ENCODE measurements at places on chromosomes 4 and X.

DNA sequence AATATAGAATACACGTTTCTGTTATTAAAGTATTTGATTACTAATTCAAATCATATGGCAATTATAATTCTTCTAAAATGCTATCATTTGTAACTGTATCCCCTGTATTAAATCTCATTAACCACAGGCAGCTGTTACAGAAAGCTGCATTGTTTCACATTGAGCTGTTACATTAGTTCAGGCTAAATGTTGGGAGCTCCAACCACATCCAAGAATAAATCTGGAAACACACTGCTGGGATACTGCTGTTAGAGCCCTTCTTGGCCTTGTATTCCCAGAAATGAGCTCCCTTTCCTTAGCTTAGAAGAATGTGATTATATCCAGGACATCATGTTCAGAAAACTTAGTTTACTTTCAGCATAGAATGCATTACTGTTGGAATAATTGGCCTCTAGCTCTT is 48.2 kb downstream of the GUCY1B1 start:
- peak; percentile 58 for DNase-seq

GRCh38 chr4:6929812-6930464 is 20.3 kb downstream of the TBC1D14 start:
- no peak for DNase-seq

GRCh38 chrX:54807524-54808108 is at the start of gene MAGED2:
Gene MAGED2, plus strand, starts transcription at chrX:54807745. Its CDS starts 1,587 bp downstream, at chrX:54809332.
- DNase-seq = peak; percentile 54

GRCh38 chr4:35325908-35326453 is 918.3 kb downstream of the ARAP2 start:
- DNase-seq = no peak

DNA sequence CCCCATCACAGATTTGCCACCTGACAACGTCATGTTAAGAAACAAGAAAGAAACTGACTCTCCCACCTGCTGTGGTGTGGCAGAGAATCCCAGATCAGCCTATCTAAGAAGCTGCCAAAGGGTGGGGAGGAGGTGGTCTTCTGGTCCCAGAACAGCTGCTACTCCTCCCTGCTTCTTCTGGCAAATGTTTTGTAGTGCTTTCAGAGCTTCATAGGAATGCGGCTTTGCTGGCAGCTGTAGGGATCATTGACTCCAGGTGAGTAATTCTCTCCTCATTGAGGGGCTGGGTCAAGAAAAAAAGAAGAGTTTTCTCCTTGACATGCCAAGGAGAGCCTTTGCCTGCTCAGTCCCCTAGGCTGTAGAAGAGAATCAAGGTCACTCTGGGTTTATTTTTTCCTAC is 23.3 kb downstream of the NRK start:
- no peak for DNase-seq

DNA sequence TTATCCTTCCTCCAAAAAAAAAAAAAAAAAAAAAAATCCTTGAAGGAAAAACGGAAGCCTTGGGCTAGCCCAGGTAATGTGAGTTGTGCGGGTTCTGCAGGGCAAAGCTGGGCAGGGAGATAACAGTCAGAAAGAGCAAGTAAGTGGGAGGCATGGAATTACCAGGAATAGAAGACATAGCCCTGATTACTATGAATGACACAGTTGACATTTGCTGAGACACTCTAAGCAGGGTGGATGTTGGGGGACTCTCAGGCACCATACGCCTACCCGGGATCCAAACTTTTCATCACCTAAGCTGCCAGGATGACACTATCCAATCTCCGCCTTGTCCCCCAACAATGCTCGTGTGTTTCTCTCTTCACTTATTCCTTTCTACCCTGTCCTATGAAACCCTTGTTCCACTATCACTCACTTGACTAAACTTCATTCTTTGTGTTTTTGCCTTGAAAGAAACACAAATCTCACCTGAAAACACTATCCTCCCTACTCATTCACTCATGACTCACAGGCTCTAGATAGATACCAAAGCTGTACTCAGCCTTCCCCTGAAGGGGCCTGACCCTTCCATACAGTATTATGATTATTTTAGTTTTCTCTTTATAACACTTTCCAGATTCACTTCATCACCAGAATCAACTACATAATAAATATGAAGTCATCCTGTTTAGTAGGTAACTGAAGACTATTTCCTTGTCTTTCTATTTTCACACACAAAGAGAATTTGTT is 158.4 kb downstream of the INPP4B start:
- no peak for DNase-seq

DNA sequence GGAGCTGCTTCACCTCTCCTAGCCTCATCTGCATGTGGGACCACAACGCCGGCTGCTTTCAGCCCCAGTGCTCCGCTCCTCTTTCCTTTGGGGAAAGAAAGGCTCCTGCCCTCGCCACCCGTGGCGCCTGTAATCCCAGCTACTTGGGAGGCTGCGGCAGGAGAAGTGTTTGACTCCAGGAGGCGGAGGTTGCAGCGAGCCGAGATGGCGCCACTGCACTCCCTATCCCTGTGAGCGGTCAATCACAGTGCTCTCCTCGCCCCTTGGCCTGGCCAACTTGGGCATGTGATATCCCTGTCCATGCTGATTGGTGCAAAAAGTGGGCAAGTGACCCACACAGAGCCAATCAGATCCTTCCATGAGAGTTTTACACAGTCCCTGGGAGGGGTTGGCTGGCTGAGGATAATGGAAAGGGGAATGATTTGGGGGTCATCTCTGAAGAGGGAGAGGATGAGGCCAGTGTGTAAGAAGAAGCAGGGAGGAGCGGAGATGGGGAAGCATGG is 56.2 kb downstream of the WFS1 start:
- DNase-seq = no peak

GRCh38 chrX:3176439-3176820 is 135.2 kb downstream of the ARSF start:
- DNase-seq = peak; percentile 67
